Ureter (tissue), 1 donor: ENCODE measurements at places on chromosomes 16 and 17. TPM values are rescaled to one million over a fixed set of nuclear protein-coding genes. Genes with fewer than 3 reads are reported as not detected.

SMIM22 gene
- 225 TPM for total RNA-seq

PMM2 gene
- total RNA-seq, result 70.1 TPM

CLDN9 gene
- 0.42 TPM for total RNA-seq

ARL17A gene
- 46.3 TPM for total RNA-seq

CD7 gene
- 3.4 TPM for total RNA-seq

RNF222 gene
- not detected for total RNA-seq

HEATR3 gene
- total RNA-seq, result 26.1 TPM

PHAF1 gene
- 19.4 TPM for total RNA-seq

TMC5 gene
- total RNA-seq, result 21.1 TPM
